Activated naive CD4-positive, alpha-beta T cell (primary cell): ENCODE measurements at places on chromosomes 16 and 17.

GRCh38 chr17:30230596-30231125 lies 4.8 kb downstream of the SLC6A4 start:
- no peak for DNase-seq

GRCh38 chr16:88817785-88818574 lies 6.3 kb upstream of the APRT start:
- DNase-seq: no peak

DNA sequence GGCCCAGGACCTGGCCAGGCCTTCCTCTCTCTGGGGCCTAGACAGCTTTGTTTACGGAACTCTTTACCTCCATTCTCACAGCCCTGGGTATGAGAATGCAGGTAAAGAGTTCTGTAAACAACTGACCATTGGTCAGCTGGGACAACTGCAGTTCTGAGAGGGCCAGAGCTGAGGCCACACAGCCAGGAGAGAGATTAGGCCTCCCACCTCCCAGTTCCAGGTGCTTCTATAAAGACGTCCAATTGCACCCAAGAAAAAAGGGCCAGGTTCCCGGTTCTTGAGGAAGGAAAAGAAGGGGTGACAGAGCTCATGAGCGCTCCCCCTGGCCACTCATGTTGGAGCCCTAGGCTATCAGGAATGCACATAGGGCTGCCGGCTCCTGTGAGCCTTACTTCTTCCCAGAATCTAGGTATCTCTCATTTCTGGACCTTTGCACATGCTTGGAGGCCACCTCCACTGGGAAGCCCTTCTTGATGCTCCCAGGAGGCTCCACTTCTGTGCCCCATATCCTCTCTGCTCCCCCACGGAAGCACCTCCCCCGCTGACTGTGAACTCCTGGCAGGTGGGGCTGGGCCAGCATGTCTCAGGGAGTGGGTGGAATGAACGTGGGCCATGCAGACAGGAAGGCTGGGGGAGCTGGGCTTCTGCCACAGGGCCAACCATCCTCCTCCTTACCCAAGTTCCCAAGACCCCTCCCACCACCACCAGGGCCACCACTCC lies 13.1 kb downstream of the CNGB1 start:
- no peak for DNase-seq

- DNase-seq: no peak
Measured at GRCh38 chr16:77064037-77064436, 127.0 kb upstream of the MON1B start.

GRCh38 chr17:78159575-78160158 lies 8.7 kb upstream of the SYNGR2 start:
- DNase-seq: no peak

GRCh38 chr17:33118391-33119075 lies 126.9 kb downstream of the SPACA3 start:
- no peak for DNase-seq

GRCh38 chr16:72221630-72222024 lies 49.7 kb upstream of the PMFBP1 start:
- no peak for DNase-seq

DNA sequence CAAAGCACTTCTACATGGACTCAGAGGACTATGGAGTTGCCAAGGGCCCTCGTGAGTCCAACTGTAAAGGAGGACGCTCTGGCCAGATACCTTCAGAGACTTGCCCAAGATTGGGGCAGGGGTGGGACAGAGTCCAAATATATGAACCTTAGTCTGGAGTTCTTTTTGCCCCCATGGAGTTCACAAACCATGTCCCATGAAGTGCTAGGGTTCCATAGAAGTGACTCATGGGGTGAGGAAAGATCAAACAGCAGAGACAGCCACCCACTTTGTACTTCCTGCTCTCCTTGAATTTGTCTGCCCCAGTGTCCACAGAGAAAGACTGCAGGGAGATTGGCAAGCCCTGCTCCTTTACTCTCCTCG lies 29.0 kb downstream of the SRL start:
- DNase-seq: no peak

DNA sequence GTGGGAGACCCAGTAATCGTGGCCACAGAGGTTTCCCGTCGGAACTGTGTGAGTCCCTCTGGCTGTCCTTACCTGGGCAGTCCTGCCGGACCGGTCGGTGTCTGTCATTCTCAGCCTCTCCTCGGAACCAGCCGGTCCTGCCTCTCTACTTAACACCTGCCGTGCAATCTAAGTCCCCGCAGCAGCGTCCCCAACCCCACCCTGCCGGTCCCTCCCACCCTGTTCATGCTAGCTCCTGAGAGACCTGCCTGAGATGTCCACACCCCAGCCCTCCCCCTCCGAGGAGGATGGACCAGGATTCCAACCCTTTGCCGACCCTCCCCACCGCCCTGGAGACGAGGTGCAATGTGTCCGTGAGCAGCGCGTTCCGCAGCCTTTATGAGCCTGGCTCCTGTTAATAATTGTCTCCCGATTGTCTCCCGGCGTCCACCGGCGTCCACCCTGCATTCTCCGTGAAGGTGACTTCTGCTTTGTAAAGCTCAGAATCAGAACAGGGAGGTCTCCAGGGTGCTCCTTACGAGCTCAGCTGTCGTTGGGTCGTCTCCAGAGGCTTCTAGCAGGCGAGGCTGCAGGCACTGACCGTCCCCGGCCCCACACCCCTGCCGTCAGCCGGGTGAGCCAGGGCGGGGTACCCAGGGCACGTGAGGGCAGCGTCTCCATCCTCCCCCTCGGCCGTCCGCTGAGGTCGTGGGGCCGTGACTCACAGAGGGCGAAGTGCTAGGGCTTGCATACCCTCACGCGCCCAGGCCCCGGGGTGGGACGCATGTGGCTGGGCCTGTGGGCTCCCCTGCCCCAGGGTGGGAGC lies 10.1 kb downstream of the METRNL start:
- DNase-seq: no peak

- no peak for DNase-seq
Measured at GRCh38 chr17:5164436-5164835, 27.2 kb downstream of the ZNF594 start.

- no peak for DNase-seq
Measured at GRCh38 chr16:53599548-53599947, 96.5 kb upstream of the AKTIP start.

DNA sequence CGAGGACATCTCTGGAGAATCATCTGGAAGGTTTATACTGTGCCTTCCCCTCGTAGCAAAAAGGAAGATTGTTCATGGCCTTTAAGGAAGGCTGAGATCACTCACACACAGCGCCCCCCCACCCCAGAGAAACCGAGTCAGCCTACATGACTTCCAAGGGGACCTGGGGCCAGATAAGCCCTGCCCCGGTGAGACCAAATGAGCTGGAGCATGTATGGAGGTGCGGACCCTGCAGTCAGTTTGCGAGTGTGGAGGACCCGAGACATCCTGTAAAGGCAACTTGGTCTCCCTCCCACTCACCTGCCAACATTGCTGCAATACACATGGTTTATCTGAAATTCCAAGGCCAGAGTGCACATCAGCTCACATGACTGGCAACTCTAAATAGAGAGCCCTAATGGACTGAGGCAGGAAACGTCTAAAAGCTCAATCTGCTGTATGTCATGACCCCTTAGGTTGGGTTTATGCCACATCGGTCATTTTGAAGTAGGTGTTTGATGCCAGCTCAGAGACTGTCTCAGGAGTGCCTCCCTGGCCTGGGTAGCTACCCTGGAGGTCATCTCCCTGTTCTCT lies 233.6 kb downstream of the CPPED1 start:
- no peak for DNase-seq

GRCh38 chr17:18967916-18968315 lies 16.0 kb downstream of the SLC5A10 start:
- DNase-seq: no peak

DNA sequence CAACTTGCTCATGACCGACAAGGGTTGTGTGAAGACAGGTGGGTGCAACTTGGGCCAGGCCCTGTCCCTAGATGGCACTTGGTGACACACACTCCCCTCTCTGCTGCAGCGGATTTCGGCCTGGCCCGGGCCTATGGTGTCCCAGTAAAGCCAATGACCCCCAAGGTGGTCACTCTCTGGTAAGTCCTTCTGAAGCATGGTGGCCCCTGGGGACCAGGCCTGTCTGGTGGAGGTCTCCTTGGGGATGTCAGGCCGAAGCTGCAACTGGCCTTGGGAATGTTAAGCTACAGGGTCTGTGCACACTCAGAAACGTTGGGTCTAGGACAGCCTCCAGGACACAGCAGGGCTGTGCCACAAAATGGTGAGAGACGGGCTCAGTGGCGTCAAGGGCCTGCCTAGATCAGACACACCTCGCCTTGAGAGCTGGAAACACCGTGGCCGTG lies 6.8 kb downstream of the CDK10 start:
- DNase-seq: no peak

DNA sequence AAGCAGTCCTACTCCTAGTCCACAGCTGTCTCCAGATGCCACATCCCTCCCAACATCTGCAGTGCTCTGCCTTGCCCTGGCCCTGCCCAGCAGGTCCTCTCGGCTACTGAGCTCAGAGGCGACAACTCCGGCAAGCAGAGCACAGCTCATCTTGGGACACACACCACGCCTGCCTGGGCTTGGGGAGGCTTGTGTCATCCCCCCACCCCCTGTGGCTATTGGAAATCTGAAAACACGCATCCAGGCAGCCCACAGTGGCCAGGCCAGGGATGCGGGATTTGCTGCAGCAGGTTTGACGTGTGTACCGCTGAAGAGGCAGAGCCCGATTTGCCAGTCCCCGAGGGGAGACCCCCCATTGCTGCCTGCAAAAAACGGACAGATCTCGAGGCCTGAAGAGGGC lies 25.4 kb downstream of the MXRA7 start:
- DNase-seq: no peak

GRCh38 chr17:27654654-27655524 lies 23.9 kb downstream of the LGALS9 start:
- peak; percentile 13 for DNase-seq

DNA sequence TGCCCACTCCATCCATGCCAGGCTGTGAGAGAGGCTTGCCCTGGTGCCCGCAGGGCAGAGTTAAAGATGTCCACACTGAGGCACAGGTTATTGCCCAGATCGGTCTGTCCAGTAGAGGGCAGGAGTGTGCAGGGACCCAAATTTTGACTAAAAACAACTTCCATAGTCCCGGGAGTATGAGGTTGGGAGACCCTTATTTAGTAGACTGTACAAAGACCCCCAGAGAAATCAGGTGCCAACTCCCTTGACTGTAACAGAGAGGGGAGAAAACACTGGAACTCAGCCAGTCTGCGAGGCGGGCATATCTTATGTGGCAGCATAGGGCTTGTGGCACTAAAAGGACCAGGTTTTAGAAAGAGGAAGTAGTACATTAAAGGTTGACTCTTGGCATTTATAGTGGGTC lies 43.4 kb downstream of the HNF1B start:
- DNase-seq: no peak

DNA sequence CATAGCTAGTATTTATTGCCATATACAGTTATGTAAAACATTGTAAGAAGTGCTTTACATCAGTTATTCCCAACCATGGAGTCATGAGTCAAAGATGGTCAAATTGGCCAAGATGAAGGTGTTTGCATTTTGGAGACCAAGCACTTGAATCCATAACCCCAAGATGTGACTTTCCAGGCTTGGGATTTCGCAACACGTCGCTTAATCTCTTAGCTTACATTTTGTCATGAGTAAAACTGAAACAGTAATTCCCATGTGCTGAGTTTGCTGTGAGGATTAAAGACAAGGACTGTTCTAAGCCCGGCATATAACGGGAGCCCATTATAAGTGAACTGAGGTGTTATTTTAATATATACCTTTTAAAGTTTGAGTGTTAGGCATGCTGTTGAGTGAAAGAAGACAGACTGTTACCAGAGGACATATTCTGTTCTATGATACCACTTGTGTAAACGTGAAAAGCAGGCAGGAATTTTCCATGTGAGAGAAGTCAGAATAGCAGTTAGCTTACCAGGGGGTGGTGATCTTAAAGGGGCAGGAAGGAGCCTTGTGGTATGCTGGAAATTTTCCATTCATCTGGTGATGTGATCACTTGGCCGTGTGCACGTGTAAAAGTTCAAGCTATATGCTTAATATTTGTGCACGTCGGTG lies 484.9 kb downstream of the WWOX start:
- DNase-seq: no peak

DNA sequence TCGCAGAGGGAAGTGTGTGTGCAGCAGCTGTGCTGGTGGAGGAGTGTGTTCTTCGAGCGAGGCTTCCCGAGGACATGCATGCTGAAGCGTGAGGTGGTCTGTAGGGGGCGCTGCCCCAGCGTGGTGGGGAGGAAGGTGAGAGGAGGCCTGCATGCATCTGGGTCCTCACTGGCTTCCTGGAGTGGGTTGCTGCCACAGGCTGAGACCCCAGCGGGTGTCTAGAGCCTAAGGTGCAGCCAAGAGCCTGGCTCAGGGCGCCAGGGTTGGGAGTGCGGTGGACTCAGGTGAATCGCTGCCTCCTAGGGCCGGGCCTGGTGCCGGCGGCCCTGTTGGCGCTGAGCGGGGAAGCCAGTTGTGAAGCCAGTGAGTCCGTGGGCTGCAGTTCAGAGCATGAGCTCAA lies 7.5 kb upstream of the HSD3B7 start:
- no peak for DNase-seq

DNA sequence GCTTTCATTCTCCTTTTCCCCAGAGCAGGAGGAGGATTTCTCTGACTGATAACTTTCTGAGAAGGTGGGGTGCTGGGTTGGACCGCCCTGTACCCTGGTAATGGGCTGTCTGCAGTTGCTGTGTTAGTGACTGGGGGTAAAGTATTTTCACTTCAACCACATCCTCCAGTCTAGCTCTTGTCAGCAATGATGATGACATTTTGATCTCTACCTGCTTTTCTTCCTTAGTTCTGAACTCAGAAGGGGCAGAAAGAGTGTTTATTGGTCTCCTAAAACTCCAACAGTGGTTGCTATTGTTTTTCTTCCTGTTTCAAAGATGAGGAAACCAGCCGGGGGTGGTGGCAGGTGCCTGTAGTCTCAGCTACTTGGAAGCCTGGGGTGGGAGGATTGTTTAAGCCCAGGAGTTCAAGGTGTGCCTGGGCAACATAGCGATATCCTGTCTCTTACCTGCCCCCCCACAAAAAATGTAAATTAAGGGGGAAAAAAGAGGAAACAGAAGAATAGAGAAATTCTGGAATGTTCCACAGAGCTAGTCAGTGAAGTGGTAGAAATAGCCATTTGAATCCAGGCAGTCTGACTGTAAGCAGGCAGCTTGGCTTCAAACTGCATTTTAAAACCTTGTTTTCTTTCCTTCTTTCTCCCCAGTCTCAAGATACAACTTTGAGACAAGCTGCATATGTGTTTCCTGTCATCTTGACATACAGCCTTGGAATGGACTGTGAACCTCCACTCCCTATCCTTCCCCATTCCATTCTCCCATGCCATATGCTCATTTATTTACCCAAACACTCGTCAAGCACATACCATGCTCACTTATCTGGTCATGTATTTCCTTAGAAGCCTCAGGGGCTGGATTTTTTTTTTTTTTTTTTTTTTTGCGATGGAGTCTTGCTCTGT lies 3.3 kb upstream of the N4BP1 start:
- DNase-seq: no peak

DNA sequence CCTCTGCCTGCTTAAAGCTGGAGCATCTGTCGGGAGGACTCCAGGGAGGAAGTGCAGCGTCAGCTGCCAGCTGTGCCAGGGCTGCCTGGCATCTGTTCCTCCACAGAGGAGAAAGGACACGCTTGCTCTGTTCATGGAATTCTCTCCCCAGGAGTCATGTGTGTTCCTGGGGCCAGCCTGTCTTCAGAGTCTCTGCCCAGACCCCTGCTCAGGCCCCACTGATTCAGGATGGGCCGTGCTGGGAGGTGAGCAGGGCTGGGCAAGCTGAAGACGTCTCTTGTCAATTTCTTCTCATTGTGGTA lies 24.2 kb downstream of the CRISPLD2 start:
- no peak for DNase-seq

- DNase-seq: no peak
Measured at GRCh38 chr17:385178-385835, 32.7 kb upstream of the RPH3AL start.
